ENCODE measurements at places on chromosomes 2 and 18. TPM values are rescaled to one million over a fixed set of nuclear protein-coding genes. Genes with fewer than 3 reads are reported as not detected.
A peak's percentile ranks its signal among the peaks of the same experiment; 100 is the strongest.

Gene RFTN2
- total RNA-seq = 0.80 TPM

Gene DCDC2C
- not detected for total RNA-seq

Gene STON1
- 21.4 TPM for total RNA-seq

Gene CCDC88A
- total RNA-seq = 12.5 TPM

Gene TM4SF20
- 0.64 TPM for total RNA-seq

Gene ASB18
- not detected for total RNA-seq

Gene SULT1C2
- total RNA-seq = not detected

Gene ING5
- 60.2 TPM for total RNA-seq

Gene CD226
- 3.0 TPM for total RNA-seq

Gene COBLL1
- total RNA-seq = 27.0 TPM

GRCh38 chr2:200406379-200406778 is 99.9 kb downstream of the SPATS2L start:
- no peak for DNase-seq

- DNase-seq = no peak
These were observed 259.0 kb downstream of the LOXHD1 start for GRCh38 chr18:46398005-46398404.

DNA sequence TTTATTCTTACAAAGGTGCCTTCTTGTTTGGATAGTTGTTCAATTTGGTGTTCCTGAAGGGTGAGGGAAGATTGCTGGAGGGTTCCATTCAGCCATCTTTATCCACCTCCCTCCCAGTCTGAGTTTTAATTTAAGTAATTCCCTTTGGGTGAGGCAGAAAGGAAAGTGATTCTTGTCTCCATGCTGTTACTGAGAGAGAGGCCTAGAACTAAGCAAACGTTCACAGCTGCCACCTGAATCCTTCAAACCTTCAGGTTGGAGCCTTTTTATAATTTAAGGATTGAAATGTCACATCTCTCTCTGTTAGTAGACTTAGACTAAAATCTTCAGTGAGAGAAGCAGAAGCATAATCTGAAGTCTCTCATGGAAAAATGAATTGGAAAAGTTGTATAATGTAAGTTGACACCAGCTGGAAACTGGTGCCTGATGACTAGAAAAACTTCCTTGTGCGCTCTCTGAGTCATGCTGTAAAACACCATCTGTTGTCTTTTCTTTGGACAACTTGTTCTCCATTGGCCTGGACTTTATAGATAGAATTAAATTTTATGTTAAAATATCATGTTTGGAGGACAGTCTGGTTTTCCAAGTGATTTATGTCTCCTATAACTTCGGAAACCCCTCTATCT is 14.6 kb downstream of the STRADB start:
- DNase-seq = no peak

GRCh38 chr2:11407413-11407812 is 58.5 kb downstream of the E2F6 start:
- DNase-seq = no peak

- DNase-seq = no peak
These were observed 124.8 kb downstream of the DTNB start for GRCh38 chr2:25548601-25549000.

- no peak for DNase-seq
These were observed 477.4 kb downstream of the CPS1 start for GRCh38 chr2:211033765-211034164.

DNA sequence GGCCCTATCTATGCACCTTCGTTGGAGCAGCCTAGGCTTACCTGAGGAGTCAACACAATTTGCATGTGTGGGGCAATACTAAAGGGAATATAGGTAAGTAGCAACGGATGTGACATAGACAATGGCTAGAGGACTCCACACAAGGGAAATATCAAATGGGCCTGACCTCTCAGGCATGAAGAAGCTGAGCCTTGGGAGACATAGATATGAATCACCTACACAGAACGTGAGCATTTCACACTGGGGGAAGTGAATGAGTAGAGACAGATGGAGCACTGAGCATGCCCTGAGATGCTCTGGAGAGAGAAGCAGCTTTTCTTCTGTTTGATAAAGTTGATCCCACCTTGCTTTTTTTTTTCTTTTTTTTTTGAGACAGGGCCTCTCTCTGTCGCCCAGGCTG is 97.9 kb downstream of the ATL2 start:
- no peak for DNase-seq

GRCh38 chr2:201228271-201228911 is 31.9 kb upstream of the CASP8 start:
- no peak for DNase-seq

- DNase-seq = no peak
These were observed 810.9 kb downstream of the CPS1 start for GRCh38 chr2:211367293-211367692.

- DNase-seq = no peak
These were observed 208.1 kb upstream of the REG3G start for GRCh38 chr2:78817430-78817829.

DNA sequence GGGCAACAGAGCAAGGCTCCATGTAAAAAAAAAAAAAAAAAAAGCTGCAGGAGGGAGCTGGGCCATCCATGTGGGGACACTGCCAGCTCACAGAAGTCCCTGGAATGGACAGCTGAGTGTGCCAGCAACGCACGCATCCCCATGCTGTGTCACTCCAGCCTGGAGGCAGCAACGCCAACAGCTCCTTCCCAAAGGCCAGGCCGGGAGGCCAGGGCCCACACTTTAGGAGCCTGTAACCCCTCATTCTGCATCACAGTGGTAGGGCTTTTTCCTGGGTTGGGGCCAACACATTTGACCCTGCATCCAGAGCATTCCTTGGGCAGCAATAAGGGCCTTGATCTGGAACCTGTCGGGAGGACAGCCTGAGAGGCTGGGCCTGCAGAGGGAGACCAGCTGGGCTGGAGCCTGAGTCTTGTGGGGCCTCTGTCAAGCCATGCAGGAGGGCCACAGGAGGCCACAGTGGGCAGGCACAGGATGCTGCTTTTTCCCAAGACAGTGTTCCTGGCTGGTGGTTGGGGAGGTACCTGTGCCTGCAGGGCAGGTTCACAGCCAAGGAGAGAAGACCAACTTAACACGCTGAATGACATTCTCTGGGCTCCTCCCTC is 16.8 kb upstream of the KCNK3 start:
- DNase-seq = no peak

DNA sequence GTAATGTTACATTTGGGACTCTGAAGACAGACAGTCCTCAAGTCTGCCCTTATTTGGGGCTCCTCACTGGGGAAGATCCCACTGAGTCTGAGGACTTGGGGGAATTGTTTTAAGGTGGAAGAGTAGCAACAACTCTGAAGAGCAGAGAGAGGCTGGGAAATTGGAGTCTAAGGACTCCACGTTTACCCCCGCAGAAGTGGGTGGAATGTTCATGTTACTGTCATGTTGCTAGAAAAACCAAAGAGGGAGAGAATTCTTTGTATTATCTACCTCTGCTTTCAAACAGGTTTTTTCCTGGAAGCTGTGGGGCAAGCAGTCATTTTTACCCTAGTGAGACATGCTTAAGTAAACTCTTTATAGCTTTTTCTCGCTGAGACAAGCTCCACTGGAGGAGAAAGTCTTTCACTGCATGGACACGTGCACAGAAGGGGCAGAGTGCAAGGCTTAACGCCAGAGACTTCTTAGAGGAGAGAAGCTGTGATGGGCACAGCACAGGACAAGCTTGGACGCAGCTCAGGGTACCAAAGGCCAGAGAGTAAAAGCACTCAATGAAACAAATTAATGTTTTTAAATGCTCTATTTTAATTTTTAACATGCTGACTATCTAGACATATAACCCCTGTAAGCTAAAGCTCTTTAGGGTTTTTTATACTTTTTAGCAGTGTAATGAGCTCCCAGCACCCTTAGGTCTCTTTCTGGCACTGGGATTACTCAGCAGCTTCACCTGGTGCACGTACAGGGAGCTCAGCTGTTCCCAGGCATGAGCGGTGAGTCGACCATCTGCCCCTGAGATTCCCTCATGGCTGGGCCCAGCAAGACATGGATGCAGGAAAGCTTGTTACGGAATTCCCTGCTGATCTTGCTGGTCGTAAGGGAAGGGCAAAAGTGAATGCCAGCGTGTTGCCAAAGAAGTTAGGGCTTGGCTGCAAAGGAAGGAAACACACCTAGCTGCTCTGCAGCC is 54.5 kb upstream of the BIN1 start:
- DNase-seq = no peak

DNA sequence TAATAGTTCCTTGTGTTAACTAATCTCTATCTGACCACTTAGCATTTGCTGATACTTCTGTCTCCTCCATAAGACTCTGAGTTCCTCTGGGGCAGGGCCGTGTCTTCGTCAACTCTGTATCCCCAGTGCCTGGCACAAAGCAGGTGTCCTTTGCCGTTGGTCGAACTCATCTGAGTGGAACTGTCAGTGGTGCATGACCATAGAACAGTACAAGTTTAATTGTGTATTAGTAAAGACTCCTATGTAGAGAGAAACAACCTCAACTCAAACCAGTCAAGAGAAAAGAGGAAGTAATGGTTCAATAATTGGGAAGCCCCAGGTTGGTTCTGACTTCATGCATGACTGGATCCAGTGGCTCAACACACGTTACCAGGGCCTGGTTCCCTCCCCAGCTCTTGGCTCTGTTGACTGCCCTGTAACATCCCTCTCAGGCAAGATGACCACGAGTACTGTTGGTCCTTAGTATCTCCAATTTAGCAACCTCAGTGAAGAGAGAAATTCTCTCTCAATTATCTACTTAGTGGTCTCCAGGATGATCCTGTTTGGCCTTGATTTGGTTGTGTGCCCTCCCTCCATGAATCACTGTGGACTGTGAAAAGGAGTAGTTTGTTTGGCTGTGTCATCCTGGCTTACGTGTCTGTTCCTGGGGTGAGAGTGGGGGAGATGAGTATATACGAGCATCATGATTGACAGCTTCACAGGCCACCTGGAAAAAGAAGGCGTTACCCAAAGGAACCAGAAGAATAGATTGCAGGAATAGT is 58.5 kb upstream of the MSH6 start:
- DNase-seq = peak; percentile 10

DNA sequence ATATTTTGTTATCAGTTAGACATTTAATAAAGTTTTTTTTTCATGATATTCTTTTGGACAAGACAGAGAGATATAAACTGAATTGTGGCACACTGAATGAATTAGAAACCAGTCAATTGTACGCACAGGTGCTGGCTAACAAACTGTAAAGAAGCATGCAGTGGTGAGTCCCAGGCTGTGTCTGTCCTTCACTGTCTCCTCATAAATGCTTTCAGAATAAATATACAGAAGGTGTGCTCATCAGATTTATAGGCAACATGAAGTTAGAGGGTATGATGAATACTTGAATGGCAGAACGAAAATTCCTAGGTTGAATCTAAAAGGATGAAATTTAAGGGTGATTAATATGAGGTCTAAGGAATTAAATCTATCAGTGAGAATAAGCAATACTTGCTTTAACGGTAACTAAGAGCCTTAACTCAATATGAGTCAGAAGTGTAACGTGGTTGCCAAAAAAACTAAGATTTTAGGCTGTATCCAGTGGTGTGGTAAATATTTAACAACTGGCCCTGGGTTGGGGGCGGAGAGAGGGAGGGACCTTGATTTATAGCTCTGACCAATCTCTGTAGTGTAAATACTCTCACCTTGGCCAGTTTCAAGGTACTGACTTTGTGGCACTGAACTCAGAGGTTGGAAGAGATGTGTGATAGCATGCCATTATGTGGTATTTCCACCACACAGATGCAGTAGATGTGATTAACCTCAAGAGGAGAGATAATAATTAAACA is 41.9 kb upstream of the AAK1 start:
- no peak for DNase-seq

GRCh38 chr18:3118195-3119010 is 101.4 kb downstream of the MYOM1 start:
- no peak for DNase-seq

- DNase-seq = peak; percentile 69
These were observed 127.3 kb downstream of the RNF144A start for GRCh38 chr2:7044253-7045250.

DNA sequence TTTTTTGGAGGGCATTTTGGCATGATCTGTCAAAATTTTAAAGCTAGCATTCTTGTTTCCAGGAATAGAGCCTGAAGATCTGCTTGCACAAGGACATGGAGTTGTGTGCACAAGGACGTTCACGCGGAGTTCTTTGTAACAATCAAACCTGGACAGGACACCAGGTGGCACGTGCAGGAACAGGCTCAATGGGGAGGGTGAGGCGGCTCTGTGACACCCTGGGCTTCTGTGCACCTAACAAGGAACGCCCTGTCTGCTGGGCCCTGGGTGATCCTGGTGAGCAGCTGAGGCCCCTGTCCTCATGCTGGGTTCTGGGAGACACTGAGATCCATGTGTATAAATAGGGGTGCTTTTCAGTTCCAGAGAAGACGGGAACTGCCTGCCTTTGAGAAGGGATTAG is 93.1 kb upstream of the PXDN start:
- no peak for DNase-seq

DNA sequence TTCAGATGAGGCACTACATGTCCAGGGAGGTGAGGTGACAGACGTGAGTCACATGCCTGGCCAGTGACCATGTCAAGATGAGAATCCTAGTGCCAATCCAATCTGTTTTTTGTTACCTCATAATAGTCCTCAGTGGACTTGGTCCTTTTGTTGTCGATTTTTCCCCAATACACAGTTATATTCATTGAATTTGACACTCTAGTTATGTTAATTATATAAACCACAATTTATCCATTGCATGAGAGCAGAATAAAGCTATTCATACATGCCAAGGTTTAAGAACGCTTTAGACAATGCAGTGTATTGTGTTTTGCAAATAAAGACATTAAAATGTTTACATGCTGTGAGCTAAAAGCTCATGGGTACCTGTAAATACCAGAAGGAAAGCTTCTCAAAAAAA is 21.6 kb upstream of the TMEFF2 start:
- DNase-seq = no peak

DNA sequence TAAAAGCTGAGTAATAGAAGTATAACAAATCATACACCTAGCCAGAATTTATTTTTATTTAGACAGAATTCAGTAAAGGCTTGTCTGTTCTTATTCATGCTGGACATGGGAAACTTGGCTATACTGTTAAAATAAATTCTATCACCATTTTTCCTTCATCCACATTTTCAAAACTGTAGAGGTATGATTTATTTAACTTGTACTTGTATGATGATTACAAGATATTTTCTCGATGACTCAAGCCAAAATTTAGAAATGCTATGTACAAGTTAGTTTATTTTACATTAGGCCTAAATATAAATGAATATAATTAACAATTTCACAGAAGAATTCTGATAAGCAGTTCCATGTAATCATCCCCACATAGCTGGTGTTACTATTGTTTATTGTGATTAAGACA is 194.8 kb upstream of the DOK6 start:
- DNase-seq = no peak

Data from transverse colon (tissue), 4 donors.